NCI-H1436 (cell line): ENCODE measurements at places on chromosomes 2 and 18.

DNA sequence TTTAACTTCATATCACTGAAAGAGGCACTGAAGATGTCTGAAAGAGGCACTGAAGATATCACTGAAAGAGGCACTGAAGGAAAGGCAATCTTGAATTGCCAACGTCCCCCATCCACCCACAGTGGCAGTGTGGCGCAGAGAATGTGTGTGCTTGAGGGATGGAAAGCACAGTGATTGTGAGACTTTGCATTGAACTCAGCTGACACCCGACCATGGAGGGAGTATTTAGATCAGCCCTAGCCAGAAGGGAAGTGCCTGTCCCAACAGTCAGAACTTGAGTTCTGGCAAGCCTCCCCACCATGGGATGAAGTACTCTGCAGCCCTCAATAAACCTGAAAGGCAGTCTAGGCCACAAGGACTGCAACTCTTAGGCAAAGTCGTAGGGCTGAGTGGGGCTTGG is 33.8 kb downstream of the MAP4K3 start:
- no peak for DNase-seq

DNA sequence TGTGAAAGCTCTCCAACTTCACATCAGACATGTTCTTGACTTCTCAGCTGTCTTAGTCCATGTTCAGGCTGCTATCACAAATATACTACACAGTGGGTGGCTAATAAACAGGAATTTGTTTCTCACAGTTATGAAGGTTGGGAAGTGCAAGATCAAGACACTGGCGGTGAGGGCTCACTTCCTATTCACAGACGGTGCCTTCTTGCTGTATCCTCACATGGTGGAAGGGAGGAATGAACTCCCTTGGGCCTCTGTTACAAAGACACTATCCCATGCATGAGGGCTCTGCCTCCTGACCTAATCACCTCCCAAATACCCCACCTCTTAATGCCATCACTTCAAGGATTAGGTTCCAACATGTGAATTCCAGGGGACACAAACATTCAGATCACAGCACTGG is 9.7 kb downstream of the UXS1 start:
- no peak for DNase-seq

DNA sequence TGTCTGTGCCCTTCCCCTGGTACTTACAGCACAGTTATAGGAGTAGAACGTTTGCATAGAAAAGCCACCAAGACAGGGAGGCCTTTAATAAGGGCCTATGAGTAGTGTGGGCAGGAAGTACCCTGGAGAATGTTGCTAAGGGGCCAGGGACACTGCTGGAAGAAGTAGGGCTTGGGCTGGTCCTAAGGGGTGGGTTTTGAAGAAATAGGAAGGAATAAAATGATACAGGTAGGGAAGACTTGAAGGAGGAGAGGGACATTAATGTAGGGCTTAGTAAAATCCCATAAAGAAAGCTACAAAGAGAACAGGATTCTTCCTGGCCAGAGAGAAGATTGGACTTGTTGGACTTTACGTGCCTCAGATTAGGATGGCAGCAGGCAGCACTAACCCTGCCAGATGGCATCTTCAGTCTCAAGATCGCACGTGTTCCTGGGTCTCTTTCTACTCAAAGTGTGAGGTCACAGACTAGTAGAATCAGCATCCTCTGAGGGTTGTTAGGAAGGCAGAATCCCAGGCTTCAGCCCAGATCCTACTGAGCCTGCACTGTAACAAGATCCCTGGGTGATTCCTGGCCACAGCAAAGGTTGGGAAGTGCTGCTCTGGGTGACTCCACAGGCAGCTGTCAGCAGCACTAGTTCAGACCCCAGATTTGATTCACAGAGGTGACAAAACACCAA is 39.2 kb downstream of the EPAS1 start:
- no peak for DNase-seq

- no peak for DNase-seq
Observed at GRCh38 chr2:168524005-168524404, 67.9 kb downstream of the CERS6 start.

DNA sequence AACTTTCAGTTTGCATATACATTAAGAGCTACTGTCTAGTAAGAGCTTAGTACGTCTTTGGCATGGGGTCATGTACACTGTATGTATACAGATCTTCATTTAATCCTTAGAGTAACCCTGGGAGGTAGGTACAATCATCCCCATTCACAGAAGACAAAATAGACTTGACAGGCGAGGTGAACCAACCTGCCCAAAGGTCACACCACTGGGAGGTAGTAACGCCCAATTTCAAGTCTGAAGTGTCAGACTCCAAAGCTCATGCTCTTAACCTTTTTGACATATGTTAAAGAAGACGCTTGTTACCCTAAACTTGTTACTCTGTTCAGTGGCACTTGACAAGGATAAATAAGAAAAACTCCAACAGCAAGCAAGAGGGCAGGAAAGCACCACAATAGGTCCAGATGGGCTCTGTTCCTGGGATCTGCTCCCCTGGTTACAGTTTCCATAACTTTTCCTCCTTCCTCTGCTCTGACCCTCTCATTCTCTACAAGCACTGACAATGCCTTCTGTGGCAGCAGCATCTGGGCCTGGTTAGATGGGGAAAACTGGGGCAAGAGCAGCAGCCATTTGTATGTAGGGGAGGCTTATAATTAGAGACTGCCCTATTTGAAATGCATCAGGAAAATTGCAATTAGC is 64.7 kb upstream of the SERTAD2 start:
- DNase-seq: no peak

DNA sequence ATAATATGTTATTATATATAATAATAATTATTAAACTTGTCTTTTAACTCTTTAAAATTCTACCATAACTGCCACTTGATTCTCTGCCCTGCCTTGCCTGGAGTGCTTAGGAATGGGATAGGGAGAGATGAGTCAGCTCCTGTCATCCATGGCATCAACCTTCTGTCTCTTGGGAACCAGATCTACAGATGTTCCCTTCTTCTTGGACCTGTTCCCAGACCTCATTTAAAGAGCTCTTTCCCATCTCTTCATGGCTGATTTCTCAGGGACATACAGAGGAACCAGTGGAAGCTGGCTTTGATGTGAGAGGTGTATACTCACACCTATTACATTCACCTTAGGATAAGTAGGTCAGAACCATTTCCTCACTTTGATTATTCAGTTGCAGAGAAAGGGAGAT is 155.3 kb upstream of the MYO3B start:
- no peak for DNase-seq

GRCh38 chr2:218807626-218808025 is 24.0 kb downstream of the PRKAG3 start:
- no peak for DNase-seq

DNA sequence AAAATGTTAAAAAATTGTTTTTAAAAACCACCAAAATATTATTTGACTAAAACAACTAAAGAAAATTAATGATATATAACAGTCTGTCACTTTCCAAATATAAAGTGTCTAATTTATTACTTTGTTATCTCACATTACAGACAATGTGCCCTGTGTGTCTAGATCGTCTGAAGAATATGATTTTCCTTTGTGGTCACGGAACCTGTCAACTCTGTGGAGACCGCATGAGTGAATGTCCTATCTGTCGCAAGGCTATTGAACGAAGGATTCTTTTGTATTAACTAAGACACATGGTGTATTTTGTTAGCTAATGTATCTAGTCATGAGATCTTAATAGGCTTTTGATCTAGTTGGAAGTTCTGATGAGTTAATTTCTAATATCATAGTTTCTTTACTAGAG is 123.8 kb downstream of the MIB1 start:
- DNase-seq: no peak

DNA sequence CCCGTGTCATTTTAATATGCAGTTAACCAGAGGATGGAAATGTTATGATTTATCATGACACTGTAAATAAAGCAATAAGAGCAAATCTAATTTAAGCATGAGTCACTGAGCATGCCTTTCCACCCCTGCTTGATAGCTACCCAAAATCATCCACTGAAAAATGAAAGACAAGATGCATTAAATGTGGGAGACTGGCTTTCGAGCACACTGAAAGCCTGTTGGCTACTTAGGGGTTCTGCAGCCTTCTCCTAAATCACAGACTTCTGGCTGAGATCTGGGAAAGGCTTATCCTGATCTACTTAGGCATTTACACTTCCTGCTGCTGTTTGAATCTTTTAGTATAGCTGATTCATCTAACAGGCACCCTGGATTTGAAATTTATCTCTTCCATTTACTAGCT is 778.3 kb upstream of the CDH7 start:
- no peak for DNase-seq

GRCh38 chr18:48417985-48418384 is 8.8 kb upstream of the ZBTB7C start:
- no peak for DNase-seq

- no peak for DNase-seq
Observed at GRCh38 chr2:137091704-137092103, 326.4 kb downstream of the THSD7B start.
